Heart left ventricle (tissue), 16 donors: ENCODE measurements at places on chromosomes 12 and 14. TPM values are rescaled to one million over a fixed set of nuclear protein-coding genes. Genes with fewer than 3 reads are reported as not detected.

The PLEKHA5 gene
- total RNA-seq, result 72.2 TPM

The CCER1 gene
- total RNA-seq, result not detected

The DDIT3 gene
- 17.5 TPM for total RNA-seq

- no peak for DNase-seq
These were observed 1.8 kb upstream of the RAB5B start for GRCh38 chr12:55972042-55972441.

DNA sequence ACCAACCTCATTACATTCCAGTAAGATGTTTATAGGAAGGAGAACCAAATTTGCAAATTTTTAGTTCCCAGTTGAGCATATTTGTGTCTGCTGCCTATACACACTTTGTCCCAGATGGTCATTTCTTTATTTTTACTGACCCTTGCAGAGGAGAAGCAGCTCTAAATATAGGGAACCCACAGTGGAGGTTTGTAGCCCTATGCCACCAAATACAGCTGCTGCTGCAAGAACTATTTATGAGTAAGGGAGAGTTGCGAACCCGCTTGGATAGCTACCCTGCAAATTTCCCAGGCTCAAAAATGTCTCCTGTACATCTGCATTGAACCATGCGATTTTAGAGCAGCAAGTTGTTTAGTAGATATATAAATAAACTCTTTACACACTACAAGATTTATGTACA lies 48.2 kb downstream of the NAV3 start:
- no peak for DNase-seq

DNA sequence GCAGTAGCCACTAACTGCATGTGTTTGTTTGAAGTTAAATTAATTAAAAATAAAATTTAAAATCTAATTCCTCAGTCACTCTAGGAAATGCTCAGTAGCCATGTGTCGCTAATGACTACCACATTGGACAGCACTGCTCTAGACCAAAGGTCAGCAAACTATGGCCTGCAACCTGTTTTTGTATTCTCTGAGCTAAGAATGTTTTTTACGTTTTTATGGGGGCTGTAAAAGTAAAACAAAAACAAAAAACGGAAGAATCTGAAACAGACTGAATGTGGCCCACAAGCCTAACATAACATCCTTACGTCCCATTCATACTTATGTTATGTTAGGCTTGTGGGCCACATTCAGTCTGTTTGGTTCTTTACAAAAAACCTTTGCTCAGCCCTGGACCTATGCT lies 57.8 kb downstream of the LIN52 start:
- DNase-seq, result no peak

- DNase-seq, result no peak
These were observed 13.3 kb upstream of the VRK1 start for GRCh38 chr14:96783915-96784224.

GRCh38 chr12:68612202-68612601 lies 1.5 kb downstream of the RAP1B start:
- no peak for DNase-seq

DNA sequence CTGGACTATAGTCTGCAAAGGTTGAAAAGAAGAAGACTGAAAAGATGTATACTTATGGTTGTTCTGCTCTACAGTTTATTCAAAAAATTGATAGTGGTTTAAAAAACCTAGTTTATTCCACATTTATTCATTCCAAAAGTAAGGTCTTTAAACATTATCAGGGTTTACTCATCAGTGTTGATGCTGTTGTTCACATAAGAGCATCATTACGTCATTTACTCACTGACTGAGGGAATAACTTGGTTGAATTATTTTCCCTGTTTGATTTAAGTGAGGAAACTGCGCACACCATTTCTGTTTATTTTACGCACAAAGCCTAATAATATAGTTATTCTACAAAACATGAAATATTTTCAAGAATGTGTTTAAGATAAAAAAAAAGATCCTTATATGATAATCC lies 303.1 kb upstream of the PRKD1 start:
- no peak for DNase-seq

- DNase-seq, result no peak
These were observed 148.2 kb upstream of the CLEC14A start for GRCh38 chr14:38404100-38404541.

DNA sequence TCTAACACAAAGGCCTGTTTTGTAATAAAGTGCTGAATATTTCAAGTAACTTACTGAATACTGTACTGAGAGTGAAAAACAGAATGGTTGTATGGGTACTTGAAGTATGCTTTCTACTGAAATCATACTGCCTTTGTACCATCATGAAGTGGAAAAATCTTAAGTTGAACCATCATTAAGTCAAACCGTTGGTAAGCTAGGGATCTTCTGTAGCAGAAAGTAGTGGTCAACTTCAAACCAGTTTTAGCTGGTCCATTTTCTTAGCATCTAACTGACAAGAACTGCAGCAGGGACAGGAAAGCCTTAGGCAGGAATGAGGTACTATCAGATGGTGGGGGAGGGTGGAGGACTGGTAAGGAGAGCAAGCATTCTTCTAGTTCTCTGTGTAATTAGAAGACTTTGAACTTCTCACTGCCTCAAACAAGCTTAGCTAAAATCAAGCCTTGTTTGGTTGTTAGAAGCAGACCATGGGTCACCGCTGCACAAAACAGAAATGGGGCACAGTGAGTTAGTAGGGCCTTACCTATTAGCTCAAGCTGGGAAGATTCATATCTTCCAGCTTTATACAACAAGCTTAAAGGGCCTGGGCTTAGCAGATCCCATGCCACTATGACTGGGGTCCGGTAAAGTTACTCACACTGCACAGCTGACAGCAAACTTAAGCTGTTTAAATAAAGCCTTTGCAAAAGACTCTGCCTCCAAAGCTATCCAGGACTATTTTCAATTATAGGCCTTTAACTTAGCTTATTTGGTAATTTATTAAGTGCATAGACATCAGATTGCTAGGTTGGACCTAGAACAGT lies 73.8 kb downstream of the ACADS start:
- no peak for DNase-seq

- no peak for DNase-seq
These were observed 60.5 kb upstream of the OR10AD1 start for GRCh38 chr12:48263617-48264016.

GRCh38 chr12:104329707-104330532 lies 26.4 kb downstream of the EID3 start:
- no peak for DNase-seq

- DNase-seq, result no peak
These were observed 55.7 kb downstream of the VRK1 start for GRCh38 chr14:96852823-96853422.

DNA sequence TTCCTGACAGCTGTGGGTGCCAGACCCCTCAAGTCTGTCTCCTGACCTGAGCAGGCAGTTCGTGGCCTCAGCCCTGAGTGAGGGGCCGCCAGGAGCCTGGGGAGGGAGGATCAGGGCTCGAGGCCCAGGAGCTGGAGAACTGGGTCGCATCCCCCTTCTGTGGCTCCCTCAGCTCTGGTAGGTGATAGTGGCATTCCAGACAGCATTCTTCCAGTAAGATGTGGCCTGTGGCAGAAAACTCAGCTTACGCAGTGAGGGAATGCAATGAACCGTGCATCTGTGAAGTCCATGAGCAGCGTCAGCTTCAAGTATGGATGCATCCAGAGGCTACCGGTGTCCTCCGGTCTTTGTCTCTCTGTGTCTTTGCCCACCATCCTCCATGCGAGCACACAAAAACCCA lies 28.4 kb upstream of the FBRSL1 start:
- DNase-seq, result no peak

DNA sequence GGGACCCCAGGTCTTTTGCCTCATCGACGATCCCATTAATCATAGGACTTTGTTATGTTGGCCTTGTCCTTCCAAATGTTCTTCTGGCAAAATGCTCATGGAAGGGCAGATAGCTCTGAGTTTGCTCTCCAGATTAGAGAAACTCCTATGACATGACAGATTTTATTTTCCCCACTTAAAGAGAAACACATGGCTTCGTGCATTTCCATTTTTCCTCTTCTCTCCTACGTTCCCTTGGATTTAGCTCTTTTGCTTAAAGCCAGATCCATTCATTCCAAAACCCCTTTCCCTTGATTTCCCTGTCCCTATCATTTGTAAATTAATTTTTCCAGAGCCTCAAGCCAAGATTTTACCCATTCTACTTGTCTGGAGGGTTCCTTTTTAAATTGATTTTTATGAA lies 2.9 kb downstream of the PRIMA1 start:
- no peak for DNase-seq

DNA sequence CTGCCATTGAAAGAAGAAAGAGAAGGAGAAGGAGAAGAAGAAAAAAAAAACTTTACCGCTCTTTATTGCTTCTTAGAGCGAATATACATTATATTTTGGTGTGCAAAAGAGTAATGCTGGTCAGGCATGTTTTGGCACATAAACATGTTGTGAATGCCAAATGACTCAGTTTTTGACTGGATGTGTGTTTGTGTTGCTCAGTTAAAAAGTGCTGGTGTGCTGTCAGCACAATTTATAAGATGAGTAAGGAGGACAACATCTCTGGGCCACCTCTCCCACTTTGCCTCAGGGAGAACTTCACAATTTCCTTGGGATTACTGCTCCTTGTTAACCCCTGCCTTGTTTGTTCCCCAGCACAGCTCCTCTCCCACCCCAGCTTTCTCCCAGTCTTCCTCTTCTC lies 584.8 kb downstream of the ETNK1 start:
- DNase-seq, result no peak
